ENCODE measurements at places on chromosomes 7 and 10.
A peak's percentile ranks its signal among the peaks of the same experiment; 100 is the strongest.

DNA sequence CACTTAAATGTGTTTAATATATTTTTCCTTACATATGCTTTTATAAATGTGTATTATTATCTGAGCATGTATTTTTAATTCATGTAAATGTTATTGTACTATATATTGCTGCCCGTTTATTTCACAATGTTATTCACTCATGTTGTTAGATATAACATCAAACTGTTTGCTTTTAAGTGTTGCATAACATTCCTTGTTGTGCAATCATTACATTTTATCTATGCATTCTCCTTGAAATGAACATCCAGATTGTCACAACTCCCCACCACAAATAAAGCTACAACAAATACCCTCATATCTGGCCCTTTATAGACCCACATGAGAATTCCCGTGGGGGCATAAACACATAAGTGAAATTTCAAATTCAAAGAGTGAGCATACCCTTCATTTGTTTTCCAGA lies 264.2 kb downstream of the HPSE2 start:
- no peak for DNase-seq

DNA sequence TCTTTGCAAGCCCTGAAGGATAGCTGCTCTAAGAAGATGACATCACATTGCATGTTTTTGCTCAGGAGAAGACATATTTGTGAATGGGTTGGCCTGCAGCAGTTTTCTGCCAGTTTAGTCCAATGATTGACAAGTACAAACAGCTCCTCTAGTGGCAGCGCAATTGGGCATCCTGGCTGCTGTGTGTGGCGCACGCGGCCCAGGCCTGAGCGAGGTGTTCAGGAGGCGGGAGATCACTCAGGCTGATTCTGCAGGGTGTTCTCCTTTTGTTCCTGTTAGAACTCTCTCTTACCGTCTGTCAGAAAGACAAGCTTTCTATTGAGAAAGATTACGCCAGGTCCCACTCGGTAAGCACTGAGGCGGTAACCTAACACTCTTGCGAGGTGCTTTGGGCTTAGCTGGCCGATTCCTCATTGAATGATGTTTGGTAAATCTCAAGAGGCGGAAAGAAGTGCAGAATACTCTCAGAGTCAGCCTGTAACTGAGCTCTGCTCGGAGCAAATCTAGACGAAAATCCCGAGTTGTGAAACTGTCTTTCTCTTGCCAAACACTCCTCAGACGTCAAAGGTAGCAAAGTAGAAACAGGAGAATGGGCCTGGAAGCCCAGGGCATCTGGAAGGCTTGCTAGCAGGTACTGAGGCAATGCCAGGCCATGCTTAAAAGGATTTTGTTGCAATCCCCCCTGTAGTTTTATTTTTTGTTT lies 219.2 kb upstream of the BMPER start:
- no peak for DNase-seq

GRCh38 chr7:97752215-97752614 lies 20.3 kb downstream of the TAC1 start:
- no peak for DNase-seq

DNA sequence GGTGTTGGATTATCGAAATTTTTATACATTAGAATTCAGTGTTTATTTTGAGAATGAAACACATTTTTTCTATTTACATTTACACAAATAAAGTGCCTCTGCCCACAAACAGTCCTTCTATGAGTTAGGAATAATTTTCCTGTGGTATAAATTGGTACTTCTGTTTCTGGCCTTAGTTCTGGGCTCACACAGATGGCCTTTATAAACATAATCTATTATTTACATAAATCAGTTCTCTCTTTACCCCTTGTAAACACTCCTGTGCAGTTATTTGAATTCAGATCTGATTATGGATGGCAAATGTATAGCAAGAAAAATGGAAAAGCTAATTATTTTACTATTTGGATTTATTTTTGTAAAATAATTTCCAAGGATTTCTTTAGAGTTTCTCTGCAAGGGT lies 143.2 kb downstream of the PRKG1 start:
- DNase-seq: no peak

DNA sequence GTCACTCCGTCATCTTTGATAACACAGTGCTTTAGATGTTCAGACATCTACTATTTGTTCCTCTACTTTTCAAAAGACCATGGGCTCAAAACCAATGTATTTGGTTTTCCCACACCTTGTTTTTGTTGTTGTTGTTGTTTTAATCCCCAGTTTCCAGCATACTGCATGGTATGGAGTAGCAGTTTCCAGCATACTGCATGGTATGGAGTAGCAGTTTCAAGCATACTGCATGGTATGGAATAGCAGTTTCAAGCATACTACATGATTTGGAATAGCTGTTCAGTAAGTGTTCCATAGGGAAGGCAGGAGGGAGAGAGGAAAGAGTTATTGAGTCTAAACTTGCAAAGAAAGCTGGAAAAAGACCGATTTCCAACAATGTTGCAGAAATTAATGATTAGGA lies 314.3 kb upstream of the PRKCQ start:
- DNase-seq: no peak

GRCh38 chr7:70893422-70893821 lies 238.5 kb upstream of the GALNT17 start:
- DNase-seq: no peak

GRCh38 chr7:145497911-145498525 lies 618.6 kb upstream of the CNTNAP2 start:
- DNase-seq: no peak

GRCh38 chr7:141227454-141227853 lies 153.6 kb downstream of the TMEM178B start:
- DNase-seq: no peak

DNA sequence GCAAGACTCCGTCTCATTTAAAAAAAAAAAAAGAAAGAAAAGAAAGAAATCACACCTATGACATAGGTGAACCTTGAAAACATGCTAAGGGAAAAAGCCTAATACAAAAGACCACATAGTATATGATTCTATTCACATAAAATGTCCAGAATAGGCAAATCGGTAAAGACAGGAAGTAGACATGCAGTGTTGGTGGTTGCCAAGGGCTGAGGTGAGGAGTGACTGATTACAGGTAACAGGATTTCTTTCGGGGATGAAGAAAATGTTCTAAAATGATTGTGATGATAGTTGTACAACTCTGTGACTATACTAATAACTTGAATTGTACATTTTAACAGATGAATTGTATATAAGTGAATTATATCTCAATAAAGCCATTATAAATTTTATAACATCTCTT lies 3.3 kb downstream of the XPNPEP1 start:
- no peak for DNase-seq

- no peak for DNase-seq
Measured at GRCh38 chr7:118183428-118183785, 557 bp upstream of the LSM8 start.

GRCh38 chr7:45181286-45181960 lies 23.8 kb downstream of the RAMP3 start:
- DNase-seq: no peak

DNA sequence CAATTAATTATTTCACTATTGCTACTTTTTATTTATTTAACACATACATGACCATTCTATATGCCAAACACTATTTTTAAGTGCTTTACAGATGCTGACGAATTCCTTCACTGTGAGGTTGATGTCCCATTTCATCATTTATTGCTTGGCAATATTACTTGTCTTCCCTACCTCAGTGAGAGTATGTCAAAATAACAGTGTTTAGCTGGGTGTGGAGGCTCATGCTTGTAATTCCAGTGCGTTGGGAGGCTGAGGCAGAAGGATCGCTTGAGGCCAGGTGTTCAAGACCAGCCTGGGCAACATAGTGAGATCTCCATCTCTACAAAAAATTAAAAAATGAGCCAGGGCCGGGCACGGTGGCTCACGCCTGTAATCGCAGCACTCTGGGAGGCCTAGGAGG lies 19.8 kb upstream of the MRC1 start:
- no peak for DNase-seq

DNA sequence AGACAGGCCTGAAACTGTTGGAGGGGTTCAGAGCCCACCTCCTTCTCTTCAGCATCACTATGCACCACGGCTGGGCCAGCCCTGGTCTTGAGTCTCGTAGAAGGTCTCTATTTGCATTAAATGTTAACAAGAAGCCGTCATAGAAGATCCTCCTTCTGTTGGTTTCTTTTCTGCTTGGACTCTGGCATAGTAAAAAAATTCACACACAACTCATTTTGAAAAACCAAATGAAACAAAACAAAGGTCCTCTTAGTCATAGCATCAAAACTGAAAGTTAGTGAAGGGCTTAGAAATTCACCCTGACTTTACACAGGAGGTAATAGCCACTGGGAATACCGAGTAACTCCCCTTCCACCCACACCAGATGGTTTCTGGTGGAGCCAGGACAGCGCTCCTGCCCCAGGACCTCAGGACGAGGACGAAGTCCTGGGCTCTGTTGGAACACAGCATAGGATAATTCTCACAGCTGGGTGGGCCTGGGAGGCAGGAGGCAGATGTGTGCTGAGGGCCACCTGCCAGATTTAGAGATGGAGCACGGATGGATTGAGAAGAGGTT lies 248.4 kb upstream of the KLF6 start:
- no peak for DNase-seq

- no peak for DNase-seq
Measured at GRCh38 chr10:43082087-43082486, 5.2 kb downstream of the RET start.

- no peak for DNase-seq
Measured at GRCh38 chr7:47428768-47429472, 153.0 kb downstream of the TNS3 start.

DNA sequence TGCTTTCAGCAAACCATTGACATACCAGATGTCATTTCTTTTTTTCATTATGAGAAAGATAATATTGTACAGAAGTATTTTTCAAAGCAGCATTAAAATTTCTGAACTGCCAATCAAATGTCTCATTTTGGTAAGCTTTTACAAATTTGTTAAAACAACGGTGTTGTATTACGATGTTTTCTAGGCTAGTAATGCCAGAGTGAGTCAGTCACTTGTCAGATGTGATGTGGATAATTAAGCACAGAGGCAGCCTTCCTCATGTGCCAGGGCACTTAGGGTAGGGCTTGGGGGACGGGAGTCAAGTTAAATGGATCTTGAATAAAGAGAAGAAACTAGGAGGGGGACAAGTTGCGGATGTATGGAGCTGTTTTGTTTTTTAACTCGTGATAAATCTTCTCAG lies 10.1 kb downstream of the PSTK start:
- DNase-seq: no peak

DNA sequence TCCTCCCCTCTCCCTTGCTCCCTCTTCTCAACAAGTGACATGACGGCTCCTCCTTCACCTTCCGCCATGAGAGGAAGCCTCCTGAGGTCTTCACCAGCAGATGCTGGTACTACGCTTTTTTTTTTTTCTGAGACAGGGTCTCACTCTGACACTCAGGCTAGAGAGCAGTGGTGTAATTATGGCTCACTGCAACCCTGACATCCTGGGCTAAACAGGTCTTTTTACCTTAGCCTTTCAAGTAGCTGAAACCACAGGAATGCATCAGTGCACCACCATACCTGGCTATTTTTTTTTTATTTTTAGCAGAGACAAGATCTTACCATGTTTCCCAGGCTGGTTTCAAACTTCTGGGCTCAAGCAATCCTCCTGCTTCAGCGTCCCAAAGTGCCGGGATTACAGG lies 43.6 kb downstream of the MDH2 start:
- no peak for DNase-seq

DNA sequence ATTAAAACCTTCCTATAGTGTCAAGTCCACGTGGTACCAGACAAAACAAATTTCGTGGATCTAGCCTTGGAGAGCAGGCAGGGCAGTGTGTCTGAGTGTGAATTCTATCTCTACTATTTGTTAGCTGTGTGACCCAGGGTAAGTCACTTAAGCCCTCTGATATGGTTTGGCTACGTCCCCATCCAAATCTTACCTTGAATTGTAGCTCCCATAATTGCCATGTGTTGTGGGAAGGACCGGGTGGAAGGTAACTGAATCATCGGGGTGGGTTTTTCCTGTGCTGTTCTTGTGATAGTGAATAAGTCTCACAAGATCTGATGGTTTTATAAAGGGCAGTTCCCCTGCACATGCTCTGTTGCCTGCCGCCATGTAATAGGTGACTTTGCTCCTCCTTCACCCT lies 2.8 kb upstream of the NPFFR1 start:
- no peak for DNase-seq

DNA sequence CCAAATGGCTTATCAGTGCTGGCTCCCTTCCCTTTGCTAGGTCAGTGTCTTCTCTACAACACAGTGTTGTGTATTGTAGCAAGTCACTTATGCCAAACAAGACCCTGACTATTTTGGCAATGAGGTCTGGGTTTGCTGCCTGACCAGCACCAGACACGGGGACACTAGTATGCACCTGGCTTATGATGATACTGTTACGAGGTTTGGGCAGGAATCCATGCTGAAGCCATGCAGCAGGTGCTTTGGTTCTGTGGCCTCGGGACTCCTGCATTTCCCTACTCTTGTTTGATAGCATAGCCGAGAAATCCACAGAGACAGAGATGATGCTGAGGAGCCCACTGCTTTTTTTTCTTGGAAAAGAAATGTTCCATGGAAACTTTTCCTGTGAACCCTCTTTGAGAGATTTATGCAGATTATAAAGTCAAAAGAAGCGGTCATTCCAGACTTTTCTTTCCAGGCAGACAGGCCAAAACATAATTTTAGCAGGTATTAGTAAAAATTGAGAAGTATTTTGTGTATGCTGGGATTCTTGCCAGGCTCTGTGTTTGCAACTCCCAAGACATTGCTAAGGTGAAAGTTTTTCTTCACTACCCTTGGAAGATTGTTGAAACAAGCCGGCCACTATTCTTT lies 291.1 kb downstream of the BBS9 start:
- DNase-seq: no peak

DNA sequence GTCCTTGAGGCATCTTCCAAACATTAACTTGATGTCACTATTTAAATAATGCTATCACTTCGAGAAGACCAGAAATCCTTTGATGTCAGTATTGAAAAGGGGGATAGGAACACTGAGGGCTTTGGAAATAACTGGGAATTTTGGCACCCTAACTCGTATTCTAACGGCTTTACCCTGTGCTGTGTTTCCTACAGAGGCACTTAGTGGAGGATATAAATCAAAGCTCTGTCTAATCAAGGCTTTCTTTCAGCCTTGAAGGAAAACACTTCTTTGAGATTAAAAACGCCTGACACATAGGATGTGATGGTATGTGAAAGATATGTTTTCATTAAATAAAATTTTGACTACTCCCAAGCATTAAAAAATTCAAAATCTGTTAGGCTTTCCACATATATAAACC lies 62.3 kb downstream of the CREB5 start:
- DNase-seq: no peak

DNA sequence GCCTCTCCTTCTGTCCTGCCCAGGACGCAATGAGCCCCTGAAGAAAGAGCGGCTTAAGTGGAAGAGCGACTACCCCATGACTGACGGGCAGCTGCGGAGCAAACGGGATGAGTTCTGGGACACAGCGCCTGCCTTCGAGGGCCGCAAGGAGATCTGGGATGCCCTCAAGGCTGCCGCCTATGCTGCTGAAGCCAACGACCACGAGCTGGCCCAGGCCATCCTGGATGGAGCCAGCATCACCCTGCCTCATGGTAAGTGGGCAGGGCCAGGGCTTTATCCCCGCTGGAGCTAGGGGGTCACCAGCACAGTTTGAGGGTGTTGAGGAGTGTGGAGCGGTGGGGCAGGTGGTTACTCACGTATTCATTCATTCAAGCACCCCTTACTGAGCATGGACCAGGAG lies 4.7 kb upstream of the ANKRD2 start:
- DNase-seq: no peak

GRCh38 chr10:97708976-97709946 lies 4.3 kb upstream of the MARVELD1 start:
- peak; percentile 28 for DNase-seq

- DNase-seq: no peak
Measured at GRCh38 chr10:122323941-122324675, 50.4 kb upstream of the PLEKHA1 start.

Measured in activated CD8-positive, alpha-beta memory T cell treated with anti-CD3 and anti-CD28 coated beads, Interleukin-2, amount 50 U/mL, for 4 hours (primary cell).